ENCODE measurements at places on chromosomes 16 and 17.

DNA sequence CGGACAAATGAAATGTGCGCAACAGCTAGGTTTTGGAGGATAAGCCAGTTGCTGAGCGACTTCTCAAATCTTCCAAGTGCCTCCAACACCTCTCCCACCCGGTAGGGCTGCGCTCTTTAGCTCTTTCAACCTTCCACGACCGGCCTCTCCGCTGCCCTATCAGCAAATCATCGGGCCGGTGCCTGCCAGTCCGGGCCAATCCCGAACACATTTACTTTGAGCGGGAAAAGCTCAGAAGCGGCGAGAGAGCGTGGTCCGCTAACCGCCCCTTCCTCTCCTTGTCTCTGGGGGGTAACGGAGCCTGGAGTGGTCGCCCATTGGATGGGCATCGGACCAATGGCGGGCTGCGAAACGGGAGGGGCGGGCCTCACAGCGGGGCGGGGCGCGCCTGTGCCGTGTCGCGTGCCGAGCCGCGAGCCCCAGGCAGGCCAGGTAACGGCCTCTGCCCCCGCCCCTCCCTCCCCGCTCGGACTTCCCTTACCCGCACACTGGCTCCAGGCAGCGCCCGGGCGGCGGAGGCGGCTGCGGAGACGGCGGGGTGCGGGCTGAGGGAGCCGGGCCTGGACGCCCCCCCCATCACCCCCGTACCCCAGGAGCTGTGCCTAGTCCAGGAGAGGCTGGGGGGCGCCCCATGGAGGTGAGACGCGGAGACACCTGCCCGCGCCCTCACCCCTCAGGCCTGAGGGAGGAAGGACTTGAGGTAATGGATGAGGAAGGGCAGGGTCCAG, at the start of gene MEIOC:
TSS of gene MEIOC (plus strand) at position 486 of the 728 bp plus-strand sequence. CDS start at position 632, 146 bp downstream.
- no peak for DNase-seq

DNA sequence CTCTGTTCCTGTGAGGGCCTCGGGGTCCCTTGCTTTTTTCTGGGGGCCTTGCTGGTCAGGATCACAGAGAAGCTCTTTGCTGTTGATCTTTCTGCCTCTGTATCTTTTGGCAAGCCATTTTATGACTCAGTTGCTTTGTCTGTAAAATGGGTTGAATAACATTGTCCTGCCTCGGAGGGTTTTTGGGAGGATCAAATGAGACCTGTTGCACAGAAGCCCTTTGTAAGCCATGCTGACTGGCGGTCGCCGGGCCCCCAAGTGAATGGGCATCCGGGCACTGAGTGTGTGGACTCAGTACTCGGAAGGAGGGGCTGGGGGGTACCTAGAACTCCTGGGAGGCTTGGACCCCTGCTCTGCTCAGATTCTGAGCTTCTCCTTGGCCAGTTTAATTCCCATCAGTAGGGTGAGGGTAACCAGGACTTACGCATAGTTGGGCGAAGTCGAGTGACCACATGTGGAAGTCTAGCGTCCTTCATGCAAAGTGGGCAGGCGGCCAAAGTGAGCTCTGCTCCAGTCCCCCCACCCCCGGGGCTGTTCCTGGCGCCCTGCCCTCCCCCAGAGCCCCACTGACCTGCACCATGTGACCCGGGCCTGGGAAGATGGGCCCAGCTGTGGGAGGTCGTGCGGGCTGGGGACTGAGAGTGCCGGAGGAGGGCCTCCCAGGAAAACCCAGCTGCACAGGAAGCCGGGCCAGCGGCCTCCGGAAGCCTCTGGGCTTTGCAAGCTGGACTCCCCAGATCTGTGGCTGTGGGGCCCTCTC, 284.0 kb downstream of the SEC14L1 start:
- DNase-seq: peak; percentile 99

DNA sequence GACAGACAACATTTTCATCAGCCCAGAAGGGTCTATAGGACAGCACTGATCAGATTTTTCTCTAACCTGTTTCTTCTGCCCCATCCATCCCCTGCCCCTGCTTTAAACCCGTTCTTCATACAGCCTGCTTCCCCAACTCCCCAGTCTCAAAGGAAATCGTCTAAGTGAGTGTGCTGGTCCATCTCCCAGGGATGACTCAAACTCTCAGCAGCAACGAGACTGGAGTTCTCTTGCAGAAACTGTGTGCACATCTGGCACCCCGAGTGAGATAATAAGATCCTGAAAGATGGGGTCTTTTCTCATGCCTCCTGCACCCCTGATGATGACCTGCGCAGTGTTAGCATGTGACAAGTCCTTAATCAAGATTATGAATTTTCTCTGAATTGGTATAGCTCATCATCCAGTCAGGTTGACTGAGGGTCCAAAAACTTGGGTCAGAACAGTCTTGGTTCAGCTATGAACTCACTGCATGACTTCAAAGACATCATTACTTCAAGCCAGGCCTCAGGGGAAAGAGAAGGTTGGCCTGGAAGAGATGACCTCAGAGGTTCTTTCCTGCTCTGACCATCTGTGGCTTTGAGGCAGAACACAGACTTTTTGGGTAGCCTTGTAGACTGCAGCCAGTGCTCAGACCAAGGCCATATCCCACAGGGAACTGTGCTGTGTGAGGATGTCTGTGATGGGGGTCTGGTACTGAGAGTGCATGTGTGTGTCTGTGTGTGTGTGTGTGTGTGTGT, 117.9 kb downstream of the SPACA3 start:
- DNase-seq: no peak

GRCh38 chr16:84314373-84314772, 19.7 kb downstream of the WFDC1 start:
- no peak for DNase-seq

Measured in mesenchymal stem cell (in vitro differentiated cells and primary cell).